Activated CD8-positive, alpha-beta T cell treated with anti-CD3 and anti-CD28 coated beads for 36 hours (primary cell): ENCODE measurements at places on chromosomes 2 and 18. TPM values are rescaled to one million over a fixed set of nuclear protein-coding genes. Genes with fewer than 3 reads are reported as not detected.

The FHOD3 gene
- not detected for total RNA-seq

The CRYGD gene
- total RNA-seq, result not detected

The DYNAP gene
- total RNA-seq, result not detected

The UGT1A4 gene
- total RNA-seq, result not detected

The ALPP gene
- not detected for total RNA-seq

The C2orf80 gene
- total RNA-seq, result not detected

The SERPINB10 gene
- not detected for total RNA-seq

The XDH gene
- total RNA-seq, result not detected

The CRYGC gene
- total RNA-seq, result not detected

DNA sequence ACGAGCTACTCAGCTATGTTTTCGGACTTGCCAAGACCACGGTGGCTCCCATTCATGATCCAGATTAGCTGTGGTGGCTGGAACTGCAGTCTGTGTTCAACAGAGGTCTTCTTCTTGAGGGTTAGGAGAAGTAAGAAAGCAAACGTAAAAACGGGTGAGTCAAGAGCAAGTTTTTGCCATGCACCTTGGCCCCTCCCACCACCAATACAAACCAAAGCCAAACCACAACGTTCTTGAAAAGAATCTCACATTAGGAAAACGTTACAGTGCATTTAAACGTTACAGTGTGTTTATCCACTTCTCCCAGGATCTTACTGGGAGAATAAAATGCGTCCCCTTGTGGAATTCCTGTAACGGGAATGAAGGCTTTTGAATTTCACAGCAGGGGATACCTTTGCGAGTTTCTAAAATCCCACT is 725 bp downstream of the FBXO48 start:
- DNase-seq, result peak; percentile 79

GRCh38 chr2:147689220-147689909 is 155.5 kb upstream of the ACVR2A start:
- no peak for DNase-seq

DNA sequence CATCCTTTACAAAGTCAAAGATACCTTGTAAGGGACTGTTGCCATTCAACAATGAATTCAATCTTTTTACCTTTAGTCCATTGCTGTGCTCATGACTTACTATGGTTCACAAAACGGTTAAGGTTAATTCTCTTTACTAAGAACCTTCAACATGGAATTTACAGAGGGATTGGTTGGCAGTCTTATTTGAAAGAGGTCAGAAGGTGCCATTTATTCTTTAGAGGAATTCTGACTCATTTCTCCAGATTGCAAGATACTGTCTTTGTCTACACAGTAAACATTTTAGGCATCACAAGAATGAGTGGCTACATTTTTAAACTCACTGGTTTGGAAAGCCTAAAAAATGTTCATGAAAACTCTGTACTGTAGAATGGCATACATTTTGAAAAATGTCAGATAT is 17.4 kb downstream of the KCNH7 start:
- no peak for DNase-seq

- DNase-seq, result no peak
Measured at GRCh38 chr2:40177366-40177765, 274.5 kb downstream of the SLC8A1 start.

DNA sequence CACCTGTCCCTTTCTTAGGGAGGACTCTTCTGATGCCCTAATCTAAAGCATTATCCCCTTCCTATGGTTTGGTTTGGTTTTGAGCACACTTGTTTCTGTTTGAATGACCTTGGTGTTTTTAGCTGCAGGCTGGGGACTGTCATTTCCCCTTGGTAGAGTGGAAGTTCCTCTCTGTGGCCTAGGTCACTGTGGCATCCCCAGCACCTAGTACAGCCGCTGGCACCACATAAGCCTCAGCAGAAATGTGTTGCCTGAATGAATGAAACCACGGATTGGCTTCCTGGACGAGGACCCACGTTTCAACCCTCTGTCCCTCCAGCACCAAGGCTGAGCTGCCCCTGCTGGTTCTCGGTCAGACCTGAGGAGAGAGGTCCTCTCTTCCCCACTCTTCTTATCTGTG is 159.9 kb downstream of the CTIF start:
- DNase-seq, result peak; percentile 26

DNA sequence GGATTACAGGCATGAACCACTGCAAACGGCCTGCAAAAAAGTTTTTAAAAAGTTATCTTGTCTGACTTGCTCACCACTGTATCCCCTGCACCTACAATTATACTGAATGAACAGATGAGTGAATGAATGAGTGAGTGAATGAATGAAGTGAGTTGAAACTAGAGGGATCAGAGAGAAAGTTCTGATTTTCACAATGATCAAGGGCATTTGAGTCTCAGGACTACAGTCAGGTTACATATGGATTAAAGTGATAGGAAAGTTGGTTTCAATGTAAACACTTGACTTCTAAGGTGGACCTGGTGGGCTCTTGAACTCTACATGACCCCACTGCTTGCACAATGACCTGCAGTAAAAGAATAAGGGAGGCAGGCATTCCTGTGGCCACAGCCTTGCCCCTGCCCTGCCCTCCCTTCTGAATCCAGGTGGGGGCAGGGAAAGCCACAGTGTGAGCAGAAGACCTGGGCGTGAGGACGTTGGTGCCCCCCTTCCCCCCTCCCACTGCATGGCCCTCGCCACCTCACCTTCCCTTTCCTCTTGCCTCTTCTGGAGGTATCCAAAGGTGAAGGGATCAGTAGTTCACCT is 10.7 kb downstream of the C2orf80 start:
- no peak for DNase-seq

DNA sequence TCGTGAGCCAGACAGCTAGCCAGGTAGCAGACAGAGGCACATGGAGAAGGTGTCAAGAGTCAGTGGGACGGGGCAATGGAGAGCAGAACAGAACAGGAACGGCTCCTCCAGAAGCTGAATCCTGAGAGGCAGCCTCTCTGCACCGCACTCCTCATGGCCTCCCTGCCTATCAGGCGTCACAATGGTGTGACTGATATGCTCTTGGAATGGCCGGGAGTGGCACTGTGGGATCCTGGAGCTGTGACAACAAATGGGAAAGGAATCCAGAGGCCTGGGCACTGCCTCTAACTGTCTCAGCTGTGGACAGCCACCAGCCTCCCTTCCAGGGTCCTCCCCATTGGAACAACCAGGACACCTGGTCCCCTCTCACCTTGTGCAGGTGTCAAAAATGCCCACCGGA is 89.1 kb upstream of the ID2 start:
- DNase-seq, result no peak
